ENCODE measurements at places on chromosomes 16 and 17. TPM values are rescaled to one million over a fixed set of nuclear protein-coding genes. Genes with fewer than 3 reads are reported as not detected.

- DNase-seq = no peak
Observed at GRCh38 chr17:80424261-80424660, 9.3 kb downstream of the ENDOV start.

Gene TEDC2
- total RNA-seq = 3.6 TPM

Gene ARSG
- total RNA-seq = 9.3 TPM

DNA sequence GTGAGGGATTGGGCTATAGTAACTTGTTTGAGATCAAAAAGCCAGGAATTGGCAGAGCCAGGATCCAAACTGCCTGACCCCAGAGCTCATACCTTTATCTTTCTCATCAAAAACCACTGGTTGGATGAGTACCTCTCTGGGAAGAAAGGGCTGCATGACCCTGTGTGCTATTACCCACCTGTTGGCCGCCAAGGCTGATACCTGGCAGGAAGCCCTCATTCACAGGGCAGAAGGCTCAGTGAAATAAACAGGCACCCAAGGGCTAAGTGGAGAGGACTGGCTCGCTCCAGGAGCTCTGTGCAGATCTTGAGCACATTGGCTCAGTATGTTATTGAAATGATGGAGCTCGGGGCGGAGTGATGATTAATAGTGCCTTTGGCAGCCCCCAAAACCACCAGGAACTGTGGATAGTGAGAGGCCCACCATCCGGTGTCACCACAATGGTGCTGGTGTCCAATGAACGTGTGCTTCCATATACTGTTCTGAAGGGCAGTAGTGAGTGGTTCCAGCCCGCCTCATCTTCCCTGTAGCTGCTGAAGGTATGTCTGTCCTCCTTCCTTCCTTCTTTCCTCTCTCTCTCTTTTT lies 197.6 kb downstream of the MSI2 start:
- no peak for DNase-seq

Gene NAGS
- total RNA-seq = 2.6 TPM

Measured in lung (tissue), 17 donors.